ENCODE measurements at places on chromosomes 5 and 9.

GRCh38 chr5:177085985-177086653 is 596 bp upstream of the FGFR4 start:
- no peak for DNase-seq

- no peak for DNase-seq
These were observed 116.3 kb downstream of the CNTLN start for GRCh38 chr9:17251100-17251499.

DNA sequence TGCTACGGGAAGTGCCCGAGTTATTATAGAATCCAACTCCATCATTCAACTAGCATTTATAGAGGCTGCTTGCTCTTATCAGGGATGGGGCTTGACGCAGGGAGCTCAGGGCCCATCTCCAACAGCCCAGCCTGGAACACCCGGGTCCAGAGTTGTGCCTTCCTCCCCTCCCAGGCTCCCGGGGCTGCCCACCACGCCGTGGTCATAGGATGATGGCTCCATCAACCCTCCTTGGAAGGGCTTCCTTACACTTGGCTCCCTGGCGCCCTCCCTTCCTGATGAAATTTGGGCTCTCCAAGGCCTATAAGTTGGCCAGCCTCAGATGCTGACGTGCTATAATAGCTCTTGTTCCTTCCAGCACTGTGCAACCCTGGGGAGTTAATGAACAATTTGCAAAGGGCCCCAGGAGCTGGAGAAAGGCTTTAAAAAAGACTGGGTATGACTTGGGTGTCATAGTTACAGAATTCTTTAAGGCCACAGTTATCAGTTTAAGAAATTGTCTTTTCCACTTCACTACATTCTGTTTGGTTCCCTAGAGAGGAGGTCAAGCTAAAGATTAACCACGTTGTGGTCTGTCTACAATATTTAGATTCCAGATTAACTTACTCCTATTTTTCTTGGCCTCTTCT is 42.5 kb upstream of the GADD45G start:
- no peak for DNase-seq

DNA sequence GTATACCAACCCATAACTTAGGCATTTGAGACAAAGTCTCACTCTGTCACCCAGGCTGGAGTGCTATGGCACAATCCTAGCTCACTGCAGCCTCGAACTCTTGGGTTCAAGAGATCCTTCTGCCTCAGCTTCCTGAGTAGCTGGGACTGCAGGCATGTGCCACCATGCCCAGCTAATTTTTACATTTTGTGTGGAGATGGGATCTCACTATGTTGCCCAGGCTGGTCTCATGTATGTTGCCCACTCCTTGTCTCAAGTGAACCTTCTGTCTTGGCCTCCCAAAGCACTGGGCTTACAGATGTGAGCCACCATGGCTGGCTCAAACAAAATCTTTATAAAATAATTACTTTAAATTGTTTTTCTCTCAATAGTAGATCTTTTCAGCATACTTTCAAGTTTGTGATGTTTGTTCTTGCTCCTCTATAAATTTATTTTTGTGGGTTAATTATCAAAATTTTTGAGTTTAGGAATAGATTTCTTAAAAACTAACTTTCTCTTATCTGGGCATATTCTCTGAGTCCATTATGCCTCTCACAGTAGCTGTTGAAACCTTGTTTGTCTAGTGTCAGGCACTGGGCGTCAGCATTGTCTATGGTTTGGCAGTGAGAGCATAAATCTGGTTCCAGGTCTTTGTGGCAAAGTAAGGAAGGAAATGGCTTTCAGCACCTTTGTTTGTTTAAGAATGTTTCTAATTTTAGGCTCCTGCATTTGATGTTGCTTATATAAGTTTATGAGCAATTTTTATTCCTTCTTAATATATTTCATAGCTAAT is 38.7 kb downstream of the NLN start:
- no peak for DNase-seq

DNA sequence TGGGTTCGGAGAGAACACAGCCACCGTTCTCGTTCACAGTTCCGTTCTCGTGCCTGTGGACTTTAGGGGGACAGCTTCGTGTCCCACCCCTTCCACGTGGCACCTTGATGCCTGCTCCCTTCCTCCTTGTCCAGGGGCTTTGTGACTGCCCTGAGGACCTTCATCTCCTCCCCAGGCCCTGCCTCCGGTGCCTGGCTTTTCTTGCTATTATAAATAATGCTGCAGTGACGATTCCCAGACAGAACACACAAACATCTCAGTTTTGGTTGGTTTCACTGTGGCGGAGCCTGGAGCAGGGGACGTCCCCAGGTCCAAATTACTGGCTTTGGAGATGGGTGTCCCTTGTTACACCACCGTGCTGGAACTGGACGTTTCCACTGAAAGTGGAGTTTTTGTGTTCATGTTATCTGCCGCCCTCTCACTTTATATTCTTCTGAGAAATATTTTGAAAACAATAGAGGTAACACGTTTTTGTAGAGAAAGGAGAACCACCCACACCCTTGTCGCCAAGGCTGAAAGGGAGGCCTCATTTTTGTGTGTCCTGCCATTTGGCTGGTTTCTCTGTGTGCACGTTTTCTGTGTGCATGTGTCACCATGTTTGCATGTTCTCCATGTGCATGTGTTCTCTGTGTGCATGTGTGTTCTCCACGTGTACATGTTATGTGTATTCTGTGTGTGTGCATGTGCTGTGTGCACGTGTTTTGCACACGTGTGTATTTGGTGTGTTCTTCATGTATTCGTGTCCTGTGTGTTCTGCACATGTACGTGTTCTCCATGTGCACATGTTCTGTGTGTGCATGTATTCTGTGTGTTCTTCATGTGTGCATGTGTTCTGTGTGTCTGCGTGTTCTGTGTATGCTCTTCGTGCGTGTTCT is 24.2 kb downstream of the WNK2 start:
- DNase-seq = no peak

DNA sequence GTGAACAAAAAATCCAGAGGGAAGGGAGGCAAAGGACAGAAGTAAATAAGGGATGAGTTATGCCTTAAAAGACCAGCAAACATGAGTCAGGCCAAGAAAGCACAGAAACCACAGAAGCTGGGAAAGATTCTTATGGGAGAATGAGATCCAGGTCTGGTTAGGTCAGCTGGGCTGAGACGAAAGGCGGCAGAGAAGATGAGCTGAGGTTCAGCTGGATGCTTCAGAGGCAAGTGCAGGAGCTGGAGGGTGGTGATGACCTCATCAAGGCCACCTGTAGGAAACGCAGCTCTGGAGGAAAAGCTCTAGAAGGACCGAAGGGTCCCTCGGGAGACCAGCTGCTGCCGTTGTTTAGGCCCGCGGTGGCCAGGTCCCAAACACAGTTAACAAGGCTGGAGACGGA is 152.0 kb downstream of the MYO10 start:
- DNase-seq = no peak

DNA sequence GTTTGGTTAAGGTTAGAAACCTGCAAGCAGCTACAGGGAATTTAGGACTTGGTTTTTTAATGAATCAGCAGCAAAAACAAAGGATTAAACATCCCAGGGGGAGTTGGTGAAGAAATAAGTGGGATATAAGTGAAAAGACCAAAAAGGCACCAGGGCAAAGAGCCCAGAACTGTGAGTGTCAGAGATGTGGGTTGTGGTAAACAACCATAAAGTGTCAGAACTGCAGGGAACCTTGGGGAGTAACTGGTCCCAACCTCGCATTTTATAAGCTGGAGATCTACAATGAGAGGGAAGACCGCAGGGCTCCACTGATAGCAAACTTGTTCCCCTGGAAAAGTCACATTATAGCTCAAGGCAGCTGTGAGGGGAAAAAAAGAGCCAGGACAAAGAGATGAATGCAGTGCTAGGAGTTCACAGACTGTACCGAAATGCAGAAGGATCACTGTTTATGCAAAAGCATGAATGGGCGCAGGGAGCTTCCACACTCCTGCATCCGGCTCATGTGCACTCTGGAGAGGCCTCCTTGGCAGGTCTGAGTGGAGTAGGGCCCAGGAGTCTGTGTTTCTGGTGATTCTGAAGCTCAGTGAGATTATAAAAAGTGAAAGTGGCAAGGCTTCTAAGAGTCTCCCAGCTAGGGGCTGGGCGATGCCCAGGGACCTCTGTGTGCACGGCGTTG is 156.3 kb downstream of the GOLPH3 start:
- DNase-seq = no peak

- no peak for DNase-seq
These were observed 45.3 kb downstream of the PTPN3 start for GRCh38 chr9:109452761-109453160.

GRCh38 chr9:107960916-107961315 is 471.3 kb upstream of the KLF4 start:
- no peak for DNase-seq

DNA sequence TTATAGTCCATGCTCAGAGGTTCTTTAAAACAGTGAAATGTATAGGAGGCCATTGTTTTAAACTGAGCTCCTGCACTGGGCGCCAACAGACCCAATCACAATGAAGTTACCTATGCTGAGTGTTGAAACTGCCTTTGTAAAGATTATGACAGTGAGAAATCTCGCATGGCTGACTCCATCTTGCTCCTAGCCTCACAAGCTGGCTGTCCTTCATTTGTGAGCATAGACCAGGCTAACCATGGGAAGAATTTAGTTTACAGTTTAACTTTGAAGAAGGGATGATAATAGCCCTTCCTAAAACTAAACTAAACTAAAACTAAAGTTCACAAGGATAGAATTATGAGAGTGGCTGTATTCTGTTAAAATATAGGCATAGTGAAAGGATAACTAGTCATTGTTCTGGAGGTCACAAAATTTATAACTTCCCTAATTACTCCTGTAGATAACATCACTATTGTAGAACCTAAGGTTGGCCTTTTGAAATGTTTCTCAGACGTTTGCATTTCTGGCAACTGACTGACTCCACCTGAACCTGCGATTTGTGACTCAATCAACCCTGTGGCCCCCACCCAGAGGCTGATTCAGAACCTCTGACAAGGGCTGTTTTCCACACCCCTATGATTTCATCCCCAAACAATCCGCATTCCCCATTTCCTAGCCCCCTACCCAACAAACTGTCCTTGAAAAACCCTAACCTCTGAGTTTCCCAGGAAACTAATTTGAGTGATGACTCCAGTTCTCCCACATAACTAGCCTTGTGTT is 59.1 kb downstream of the HMHB1 start:
- no peak for DNase-seq
